ENCODE measurements at places on chromosomes 1 and 21. TPM values are rescaled to one million over a fixed set of nuclear protein-coding genes. Genes with fewer than 3 reads are reported as not detected.

The YBX1 gene
- total RNA-seq = 1,576 TPM

The SLC44A5 gene
- 1.2 TPM for total RNA-seq

The DOP1B gene
- 16.2 TPM for total RNA-seq

The PDC gene
- not detected for total RNA-seq

The LIN28A gene
- total RNA-seq = 0.15 TPM

The NBPF4 gene
- total RNA-seq = not detected

The KIF2C gene
- total RNA-seq = 127 TPM

The MYOC gene
- total RNA-seq = not detected

- H3K27ac ChIP-seq = peak within 1 kb of the TSS; percentile 75
- peak; percentile 88 for DNase-seq
- no peaks in the 10 kb centered on the region for H3K27me3 ChIP-seq
- peak within 1 kb of the TSS; percentile 57 for H3K4me3 ChIP-seq
Measured at GRCh38 chr1:37946703-37947360, at the start of gene INPP5B. INPP5B (minus strand) TSS chr1:37947053; CDS start chr1:37946308, 745 bp downstream.

DNA sequence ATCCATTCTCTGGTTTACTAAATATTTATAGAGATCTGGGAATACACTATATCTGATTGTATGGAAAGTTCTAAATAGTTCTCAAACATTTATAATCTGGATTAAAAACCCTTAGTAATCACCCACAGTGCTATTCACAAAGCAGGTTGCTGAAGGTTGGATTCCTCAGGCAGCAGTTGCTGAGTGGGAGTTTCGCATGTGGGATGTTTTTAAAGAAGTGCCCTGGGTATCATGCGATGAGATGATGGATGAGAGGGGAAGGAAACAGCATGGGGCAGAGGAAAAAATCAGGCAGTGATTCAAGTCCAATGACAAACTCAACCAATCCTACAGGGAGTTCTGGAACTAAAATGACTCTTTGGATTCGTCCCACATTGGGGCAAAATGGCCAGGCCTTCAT, 85.3 kb upstream of the GALNT2 start:
- DNase-seq = no peak
- H3K27me3 ChIP-seq = no peaks in the 10 kb centered on the region
- no peaks in the 10 kb centered on the region for H3K4me1 ChIP-seq
- no peak overlapping the region for H3K4me3 ChIP-seq
- H3K36me3 ChIP-seq = no peaks in the 10 kb centered on the region
- no peak overlapping the region for H3K27ac ChIP-seq

DNA sequence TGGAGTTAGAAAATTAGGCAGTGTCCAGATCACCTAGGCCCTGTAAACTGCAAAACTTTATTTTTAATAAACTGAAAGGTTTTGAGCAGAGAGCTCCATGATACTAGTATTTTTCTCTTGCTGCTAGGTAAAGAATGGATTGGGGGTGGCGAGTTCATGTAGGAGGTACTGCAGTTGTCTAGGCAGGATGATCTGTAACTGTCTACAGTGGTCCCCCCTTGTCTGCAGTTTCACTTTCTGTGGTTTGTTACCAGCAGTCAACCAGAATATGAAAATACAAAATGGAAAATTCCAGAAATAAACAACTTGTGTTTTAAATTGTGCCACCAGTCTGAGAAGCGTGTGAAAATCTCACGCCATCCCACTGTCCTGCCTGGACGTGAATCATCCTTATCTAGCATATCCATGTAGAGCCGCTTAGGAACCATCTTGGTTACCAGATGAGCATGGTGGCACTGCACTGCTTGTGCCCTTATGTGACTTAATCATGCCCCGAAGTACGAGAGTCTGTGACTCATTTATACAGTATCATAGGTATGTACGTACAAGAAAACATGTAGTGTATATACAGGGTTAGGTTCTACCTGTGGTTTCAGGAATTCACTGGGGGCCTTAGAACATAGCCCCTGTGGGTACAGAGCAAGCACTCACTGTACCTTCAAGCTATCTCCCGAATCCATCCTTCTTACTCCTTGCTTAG, 94.2 kb downstream of the AHCTF1 start:
- no peak for DNase-seq
- H3K36me3 ChIP-seq = peaks cover 7% of the 10 kb centered on the region
- no peak overlapping the region for H3K27ac ChIP-seq

DNA sequence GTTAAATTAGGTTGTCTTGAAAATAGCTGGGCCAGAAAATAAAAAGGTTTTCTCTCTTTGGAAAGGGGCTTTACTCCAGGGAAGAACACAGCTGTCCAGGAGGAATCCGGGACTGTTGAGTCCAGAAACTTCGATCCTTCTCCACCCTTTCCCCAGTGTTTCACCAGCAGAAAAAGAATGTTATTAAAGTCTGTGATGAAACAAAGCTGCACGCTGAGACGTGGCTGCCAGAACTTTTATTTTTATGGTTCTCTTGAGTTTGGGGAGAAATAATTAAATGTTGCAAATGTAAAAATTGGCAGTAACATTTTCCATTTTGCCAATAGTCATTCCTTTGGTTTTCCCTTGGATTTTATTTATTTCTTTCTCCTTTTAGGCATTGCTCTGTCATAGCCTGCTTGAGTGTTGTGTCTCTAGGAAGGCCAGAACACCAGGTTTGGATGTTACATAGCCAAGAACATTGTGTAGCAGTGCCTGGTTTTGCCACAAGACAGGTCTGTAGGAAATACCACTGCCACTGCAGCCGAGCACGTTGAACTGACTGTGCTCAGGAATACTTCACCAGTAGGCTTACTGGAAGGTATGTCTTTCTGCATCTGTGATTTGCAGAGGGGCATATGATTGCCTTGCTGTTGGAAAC, 87.4 kb downstream of the ROR1 start:
- no peak overlapping the region for H3K27ac ChIP-seq
- no peaks in the 10 kb centered on the region for H3K4me1 ChIP-seq
- H3K36me3 ChIP-seq = no peaks in the 10 kb centered on the region

DNA sequence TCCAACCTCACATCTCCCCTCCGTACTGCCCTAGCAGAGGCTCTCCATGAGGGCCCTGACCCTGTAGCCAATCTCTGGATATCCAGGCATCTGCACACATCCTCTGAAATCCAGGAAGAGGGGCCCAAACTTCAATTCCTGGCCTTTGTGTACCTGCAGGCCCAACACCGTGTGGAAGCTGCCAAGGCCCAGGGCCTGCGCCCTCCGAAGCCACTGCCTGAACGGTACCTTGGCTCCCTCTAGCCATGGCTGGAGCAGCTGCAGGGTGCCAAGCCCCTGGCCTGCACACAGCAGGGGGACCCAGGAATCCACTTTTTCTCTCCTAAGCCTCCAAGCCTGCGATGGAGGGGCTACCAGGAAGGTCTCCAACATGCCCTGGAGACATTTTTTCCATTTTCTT, 84.2 kb downstream of the PTGER3 start:
- no peak for DNase-seq
- peaks cover 6% of the 10 kb centered on the region for H3K4me1 ChIP-seq
- peaks cover 8% of the 10 kb centered on the region for H3K36me3 ChIP-seq
- no peaks in the 10 kb centered on the region for H3K27me3 ChIP-seq

GRCh38 chr1:227541129-227541528, 22.2 kb upstream of the ZNF678 start:
- H3K27ac ChIP-seq = no peak overlapping the region
- no peak for DNase-seq
- peaks cover 4% of the 10 kb centered on the region for H3K4me1 ChIP-seq
- H3K36me3 ChIP-seq = no peaks in the 10 kb centered on the region
- no peak overlapping the region for H3K4me3 ChIP-seq

DNA sequence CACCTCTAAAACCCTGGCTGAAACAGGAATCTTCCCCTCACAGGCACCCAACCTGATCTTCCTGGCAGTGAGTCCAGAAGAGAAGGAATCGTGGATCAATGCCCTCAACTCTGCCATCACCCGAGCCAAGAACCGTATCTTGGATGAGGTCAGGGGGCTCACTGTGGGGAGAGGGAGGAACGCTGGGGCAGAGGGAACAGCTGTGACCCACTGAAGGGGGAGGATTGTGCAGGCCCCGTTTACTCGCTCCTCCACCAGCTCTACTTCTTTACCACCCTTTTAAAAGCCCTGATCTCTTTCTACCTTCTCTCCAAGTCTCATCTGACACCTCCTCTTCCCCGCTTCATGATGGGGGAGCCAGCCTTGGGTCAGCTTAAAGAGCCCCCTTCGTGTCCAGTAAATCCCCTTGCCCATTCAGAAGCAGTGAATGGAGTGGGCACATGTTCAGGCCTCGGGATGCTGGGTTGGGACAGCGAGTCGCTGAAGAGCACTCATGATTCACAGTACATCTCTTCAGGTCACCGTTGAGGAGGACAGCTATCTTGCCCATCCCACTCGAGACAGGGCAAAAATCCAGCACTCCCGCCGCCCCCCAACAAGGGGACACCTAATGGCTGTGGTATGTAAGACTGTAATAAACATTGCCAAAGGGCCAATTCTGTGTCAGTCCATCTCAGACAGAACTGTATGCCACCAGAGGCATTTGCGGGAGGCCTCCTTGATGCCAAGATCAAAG, 7.3 kb downstream of the PLEKHO1 start:
- H3K27me3 ChIP-seq = no peaks in the 10 kb centered on the region
- H3K4me3 ChIP-seq = no peak overlapping the region
- H3K4me1 ChIP-seq = peaks cover 10% of the 10 kb centered on the region

- no peak for DNase-seq
- no peak overlapping the region for H3K27ac ChIP-seq
- H3K4me3 ChIP-seq = no peak overlapping the region
- H3K36me3 ChIP-seq = no peaks in the 10 kb centered on the region
- H3K4me1 ChIP-seq = no peaks in the 10 kb centered on the region
Measured at GRCh38 chr1:187053876-187054275, 225.1 kb downstream of the PLA2G4A start.

DNA sequence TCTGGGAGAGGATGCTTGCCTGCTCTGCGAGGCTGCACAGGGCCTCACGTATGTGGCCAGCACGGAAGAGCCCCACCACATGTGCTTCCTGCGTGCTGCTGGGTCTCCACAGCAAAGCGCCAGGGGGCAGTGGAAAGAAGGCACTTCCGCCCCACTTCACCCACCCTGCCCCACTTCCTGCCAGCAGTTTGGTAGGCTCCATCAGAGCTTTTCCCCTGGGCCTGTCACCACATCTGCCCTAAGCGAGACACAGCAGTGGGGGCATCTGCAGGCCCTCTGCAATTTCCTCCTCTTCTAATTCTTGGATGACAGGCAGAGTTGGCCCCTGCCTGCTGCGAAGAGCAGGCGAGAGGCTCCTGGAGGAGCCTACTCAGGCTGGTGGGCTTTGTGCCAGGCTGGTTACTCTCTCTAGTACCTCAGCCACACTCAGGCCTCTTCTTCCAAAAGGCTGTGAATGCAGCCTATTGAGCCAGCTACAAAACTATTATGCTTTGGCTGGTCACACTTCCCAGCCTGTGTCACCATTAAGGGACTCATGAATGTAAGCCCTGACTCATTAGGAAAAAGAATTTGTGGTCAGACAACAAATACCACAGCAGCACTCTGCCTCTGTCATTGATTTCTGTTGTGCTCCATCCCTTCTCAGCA, 25.0 kb downstream of the CD244 start:
- no peak overlapping the region for H3K4me3 ChIP-seq
- no peaks in the 10 kb centered on the region for H3K27me3 ChIP-seq
- H3K36me3 ChIP-seq = no peaks in the 10 kb centered on the region
- DNase-seq = peak; percentile 84
- no peak overlapping the region for H3K27ac ChIP-seq
- H3K4me1 ChIP-seq = no peaks in the 10 kb centered on the region

- H3K36me3 ChIP-seq = no peaks in the 10 kb centered on the region
- H3K4me3 ChIP-seq = peak overlapping the region; percentile 36
- peak; percentile 58 for DNase-seq
- H3K4me1 ChIP-seq = peaks cover 6% of the 10 kb centered on the region
- H3K27me3 ChIP-seq = no peaks in the 10 kb centered on the region
- H3K27ac ChIP-seq = no peak overlapping the region
Measured at GRCh38 chr1:2132222-2133038, 62.1 kb downstream of the FAAP20 start.

- no peak overlapping the region for H3K27ac ChIP-seq
- DNase-seq = no peak
- no peaks in the 10 kb centered on the region for H3K36me3 ChIP-seq
- H3K4me1 ChIP-seq = no peaks in the 10 kb centered on the region
- H3K4me3 ChIP-seq = no peak overlapping the region
- H3K27me3 ChIP-seq = peaks cover 4% of the 10 kb centered on the region
Measured at GRCh38 chr1:170586321-170587252, 54.6 kb downstream of the GORAB start.

- H3K27me3 ChIP-seq = no peaks in the 10 kb centered on the region
- no peak overlapping the region for H3K27ac ChIP-seq
- H3K36me3 ChIP-seq = no peaks in the 10 kb centered on the region
- no peak overlapping the region for H3K4me3 ChIP-seq
Measured at GRCh38 chr21:42312626-42313104, 2.5 kb downstream of the TFF3 start.

DNA sequence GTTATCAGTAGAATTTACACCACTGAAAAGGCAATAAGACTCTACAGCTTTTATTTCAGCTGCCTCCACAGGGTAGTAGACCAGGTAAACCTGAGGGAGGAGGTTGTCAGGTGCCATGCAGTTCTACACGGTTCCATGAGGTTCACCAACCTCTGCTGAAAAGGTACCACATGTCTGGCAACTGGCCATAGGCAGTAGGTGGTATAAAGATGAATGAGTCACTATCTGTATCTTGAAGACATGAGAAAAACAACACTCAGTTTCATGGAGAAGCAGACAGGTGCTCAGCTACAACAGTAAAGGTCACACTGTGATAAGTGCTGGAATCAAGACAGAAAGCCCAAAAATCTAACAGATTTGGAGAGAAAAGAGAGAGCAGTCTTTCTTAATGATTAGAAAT, 145.4 kb downstream of the PTGER3 start:
- no peak overlapping the region for H3K27ac ChIP-seq
- H3K4me3 ChIP-seq = no peak overlapping the region
- H3K36me3 ChIP-seq = no peaks in the 10 kb centered on the region
- peaks cover 26% of the 10 kb centered on the region for H3K4me1 ChIP-seq
- DNase-seq = no peak

- no peak overlapping the region for H3K4me3 ChIP-seq
- no peaks in the 10 kb centered on the region for H3K36me3 ChIP-seq
- H3K4me1 ChIP-seq = peaks cover 14% of the 10 kb centered on the region
Measured at GRCh38 chr1:10973552-10973951, 38.9 kb upstream of the TARDBP start.

DNA sequence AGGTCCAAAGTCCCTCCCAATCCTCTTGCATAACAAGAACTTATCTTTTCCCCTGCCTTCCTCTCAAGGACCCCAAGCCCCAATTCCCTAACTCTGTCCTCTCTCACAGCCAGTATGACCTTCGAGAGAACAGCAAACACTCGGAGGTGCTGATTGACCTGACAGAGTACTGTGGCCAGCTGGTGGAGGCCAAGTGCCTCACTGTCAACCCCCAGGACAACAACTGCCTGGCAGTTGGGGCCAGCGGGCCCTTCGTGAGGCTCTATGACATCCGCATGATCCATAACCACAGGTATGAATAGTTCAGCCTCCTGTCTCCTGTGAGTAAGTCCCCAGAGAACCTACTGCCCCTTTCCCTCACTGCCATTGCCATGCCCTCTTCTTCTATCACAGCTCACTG, 29.9 kb upstream of the TMEM222 start:
- no peak for DNase-seq
- no peak overlapping the region for H3K4me3 ChIP-seq
- no peaks in the 10 kb centered on the region for H3K36me3 ChIP-seq
- no peak overlapping the region for H3K27ac ChIP-seq
- H3K4me1 ChIP-seq = no peaks in the 10 kb centered on the region
- no peaks in the 10 kb centered on the region for H3K27me3 ChIP-seq

Measured in A673 (cell line).